CD4-positive, CD25-positive, alpha-beta regulatory T cell (primary cell): ENCODE measurements at places on chromosomes 12 and 14.

GRCh38 chr12:78951803-78952551, 87.4 kb downstream of the SYT1 start:
- no peak for DNase-seq

DNA sequence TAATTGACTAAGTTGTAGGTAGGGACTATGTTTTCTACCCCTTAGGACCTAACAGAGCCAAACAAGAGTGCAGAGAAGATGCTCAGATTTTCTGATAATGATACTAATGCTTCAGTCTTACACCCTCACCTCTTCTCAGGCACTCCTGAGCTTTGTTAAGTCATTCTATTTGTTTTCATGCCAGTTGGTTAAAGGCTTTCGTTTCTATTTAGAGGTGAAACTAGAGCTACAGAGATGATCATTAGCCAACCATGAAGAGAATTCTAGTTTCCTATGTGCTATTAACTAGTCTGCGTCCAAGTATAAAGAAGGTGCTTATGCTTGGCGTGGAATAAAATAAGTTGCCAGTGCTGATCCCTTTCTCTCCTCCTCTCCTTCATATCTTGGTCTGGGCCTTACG, 34.6 kb upstream of the PYGL start:
- no peak for DNase-seq

DNA sequence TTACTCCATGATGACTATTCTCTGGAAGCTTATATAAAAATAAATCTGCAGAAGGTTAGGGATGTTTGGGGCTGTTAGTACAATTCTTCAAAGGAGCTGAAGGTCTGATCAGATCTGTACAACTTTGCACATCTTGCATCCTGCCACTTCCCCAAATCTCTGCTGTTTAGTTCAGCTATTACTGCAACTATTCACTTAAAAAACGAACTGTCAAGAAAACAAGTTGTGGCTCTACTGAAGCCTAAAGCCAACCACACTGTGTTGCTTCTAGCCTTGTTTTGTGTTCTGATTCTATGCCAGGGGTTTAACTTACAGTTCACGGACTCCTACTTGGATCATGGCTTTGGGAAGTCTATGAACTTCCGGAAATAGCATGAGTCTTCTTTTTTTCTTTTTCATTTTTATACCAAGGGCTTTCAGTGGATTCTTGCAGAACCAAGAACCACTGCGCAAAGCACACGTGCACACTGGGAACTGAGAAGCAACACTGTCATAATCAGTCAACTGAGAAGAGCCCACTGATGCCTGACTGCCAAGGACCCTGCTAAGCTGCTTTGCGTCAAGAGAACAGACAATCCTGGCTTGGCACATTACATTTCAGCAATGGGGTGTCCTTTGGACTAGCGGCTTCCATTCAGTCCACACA, 66.3 kb upstream of the EEA1 start:
- DNase-seq, result no peak

DNA sequence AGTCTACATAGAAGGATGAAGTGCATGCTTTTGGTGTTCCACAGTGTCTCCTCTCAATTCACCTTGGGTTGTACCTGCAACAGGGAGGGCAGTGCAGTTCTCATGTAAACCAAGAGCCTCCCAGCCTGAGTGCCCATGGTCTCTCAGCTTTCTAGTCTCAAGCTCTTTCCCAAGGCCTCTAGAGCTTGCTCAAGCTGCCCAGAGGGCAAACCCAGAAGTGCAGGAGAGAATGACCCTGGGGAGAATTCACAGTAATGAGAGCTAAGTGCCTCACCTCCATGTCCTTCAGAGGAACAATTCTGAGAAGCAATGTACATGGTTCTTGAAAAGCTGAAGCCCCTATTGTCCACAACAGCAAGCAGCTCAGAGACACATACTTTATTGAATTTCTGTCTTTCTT, 180.5 kb downstream of the BCAT1 start:
- no peak for DNase-seq

- DNase-seq, result no peak
Observed at GRCh38 chr12:96846293-96846692, 60.8 kb upstream of the NEDD1 start.

DNA sequence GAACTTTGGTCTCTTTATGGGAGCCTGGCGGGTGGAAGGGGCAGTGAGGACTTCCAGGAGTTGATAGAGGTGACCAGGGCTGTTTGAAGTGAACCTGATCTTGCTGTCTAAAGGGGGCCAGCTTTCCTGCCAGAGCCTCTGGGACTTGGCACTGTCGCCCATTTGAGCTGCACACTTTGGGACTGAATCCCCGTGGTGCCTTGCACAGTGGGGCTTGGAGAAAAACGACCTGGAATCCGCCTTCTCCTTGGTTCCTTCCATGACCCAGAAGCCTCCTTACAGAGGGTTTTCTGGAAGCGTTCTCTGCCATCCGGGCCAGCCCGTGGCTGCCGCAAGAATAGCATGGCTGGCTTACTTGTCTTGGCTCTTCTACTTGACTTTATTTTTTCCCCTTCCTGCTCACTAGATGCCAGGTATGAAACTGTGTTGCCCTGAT, 2.0 kb downstream of the RFLNA start:
- no peak for DNase-seq

- DNase-seq, result no peak
Observed at GRCh38 chr14:67357969-67358354, 1.6 kb downstream of the ATP6V1D start.

GRCh38 chr14:99260587-99261551, 11.1 kb downstream of the BCL11B start:
- peak; percentile 81 for DNase-seq

- no peak for DNase-seq
Observed at GRCh38 chr12:50166799-50167048, 445 bp downstream of the CERS5 start.

DNA sequence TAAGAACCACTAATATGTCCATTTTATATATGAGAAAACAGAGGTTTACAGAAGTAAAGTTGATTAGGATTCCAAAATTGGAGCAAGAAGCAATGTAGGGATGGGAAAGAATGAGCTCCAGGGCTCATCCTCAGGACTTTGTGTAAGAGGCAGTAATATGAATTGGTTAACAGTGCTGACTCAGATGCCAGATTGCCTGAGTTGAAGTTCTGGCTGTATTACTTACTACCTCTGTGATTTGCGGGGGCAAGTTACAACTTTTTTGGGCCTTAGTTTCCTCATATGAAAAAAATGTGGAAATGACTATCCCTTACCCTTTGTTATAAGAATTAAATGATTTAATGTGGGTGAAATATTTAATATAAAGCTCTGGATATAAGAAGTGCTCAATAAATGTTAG, 35.1 kb upstream of the PPP2R5E start:
- no peak for DNase-seq

DNA sequence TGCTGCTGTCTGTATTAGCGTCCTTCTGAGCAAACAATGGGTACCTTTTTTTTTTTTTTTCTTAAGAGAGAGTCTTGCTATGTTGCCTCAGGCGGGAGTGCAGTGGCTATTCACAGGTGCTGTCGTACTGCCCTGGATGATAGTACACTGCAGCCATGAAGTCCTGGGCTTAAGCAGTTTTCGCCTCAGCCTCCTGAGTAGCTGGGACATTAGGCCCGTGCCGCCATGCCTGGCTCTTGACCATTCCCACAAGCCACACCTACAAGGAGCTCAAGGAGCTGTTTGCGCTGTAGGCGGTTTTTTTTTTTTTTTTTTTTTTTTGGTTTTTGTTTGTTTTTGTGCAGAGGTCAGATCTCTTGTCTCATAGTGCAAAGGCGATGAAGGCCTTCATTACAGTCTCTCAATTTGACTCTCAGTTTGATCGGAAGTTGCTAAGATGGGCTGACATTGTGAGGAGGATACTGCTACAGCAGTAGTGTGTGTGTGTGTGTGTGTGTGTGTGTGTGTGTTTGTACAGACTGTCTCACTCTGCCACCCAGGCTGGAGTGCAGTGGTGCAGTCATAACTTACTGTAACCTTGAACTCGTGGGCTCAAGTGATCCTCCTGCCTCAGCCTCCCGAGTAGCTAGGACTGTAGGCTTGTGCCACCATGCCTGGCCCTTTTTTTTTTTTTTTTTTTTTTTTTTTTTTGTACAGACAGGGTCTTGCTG, 34.2 kb downstream of the TRAF3 start:
- DNase-seq, result no peak

- no peak for DNase-seq
Observed at GRCh38 chr12:116659771-116660481, 77.9 kb downstream of the SPRING1 start.

DNA sequence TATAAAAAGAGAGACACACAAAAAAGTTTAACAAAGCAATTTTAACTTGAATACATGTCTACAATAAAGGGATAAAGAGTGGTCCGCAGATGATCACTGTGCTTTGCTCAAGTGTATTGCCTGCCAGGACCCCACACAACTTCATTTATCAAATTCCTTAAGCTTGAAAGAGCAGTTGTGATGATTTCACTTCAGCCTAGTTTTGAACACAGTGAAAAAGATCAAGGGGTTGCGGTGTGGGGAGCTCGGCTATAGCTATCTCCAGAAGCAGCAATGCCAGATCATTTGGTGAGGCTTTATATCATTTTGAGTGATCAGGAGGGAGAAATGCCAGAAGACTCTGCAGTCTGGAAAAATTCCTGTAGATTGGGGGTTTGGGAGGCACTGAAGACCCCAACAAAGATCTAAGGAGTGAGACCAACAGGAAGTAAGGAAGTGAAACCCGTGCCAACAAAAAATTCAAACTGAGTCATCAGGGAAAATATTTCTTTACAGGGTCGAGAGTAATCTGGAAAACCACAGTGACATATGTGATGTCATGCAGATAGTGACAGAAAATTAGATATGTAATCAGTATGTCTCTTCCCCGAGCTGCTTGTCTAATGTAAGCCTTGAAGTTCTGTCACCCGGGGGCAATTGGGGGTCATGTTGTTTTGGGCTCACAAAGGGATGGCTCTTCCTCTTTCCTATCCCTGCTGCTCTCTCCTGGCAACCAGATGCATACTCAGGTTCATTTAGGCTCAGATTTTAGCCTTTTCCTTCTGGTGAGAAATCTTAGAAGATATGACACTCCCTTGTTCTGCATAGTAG, 221.8 kb downstream of the MSRB3 start:
- no peak for DNase-seq

DNA sequence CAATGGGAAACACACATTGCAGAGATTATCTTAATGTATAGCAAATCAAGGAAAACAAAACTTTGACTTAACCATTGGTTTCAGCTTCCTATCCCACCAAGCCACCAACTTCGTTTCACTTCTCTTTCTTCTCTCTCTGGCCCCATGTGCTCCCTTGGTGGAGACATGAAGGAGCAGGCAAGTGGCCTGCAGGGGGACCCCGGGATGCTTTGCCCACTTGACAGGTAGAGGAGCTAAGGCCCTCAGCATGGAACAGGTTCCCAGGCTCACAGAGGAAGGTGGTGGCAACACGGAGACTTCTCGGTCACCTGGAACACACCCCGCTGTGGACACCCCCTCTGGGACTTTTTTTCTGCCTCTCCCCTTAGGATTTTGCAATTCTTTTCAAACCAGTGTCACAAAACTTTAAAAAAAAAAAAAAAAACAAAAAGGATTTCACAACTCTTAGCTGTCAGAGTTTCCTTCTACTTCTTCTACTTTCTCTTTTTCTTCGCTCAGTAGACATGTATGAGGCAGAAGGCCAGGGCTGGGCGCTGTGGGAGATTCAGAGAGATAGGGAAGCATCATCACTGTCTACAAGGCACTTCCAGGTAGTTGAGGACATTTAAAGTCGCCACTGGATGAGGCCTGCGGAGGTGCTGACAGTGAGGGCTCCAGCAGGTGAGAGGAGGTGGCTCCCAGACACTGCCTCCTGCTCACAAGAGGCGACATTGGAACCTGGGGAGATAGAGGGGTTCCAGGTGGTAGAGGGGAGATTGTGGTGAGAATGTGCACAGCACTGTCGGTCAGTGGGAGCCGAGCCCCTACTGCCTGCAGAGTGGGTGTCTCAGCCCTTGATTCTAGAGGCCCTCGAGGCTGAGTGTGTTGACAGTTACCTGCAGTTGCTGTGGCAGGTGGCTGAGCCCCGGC, 119.6 kb downstream of the GCH1 start:
- DNase-seq, result no peak

DNA sequence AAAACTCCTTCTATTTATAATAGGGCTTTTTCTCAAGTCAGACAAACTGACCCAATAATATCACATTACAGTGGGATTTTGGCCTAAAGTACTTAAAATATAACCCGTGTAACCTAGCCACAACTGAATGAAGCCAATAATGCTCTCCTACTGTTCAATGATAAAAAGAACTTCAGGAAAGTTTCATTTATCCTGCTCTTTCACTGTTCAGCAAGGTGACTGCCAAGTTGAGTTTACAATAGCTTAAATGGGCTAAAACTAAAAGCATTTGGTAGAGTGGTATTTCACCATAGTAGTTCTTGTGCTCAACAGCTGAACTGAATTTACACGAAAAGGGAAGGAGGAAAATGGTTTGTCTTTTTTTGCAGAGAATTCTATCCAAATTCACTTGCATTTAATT, 49.8 kb downstream of the CNTN1 start:
- DNase-seq, result no peak

- DNase-seq, result no peak
Observed at GRCh38 chr12:89618113-89618862, 90.3 kb downstream of the ATP2B1 start.

GRCh38 chr12:72268386-72268785, 3.8 kb upstream of the TRHDE start:
- DNase-seq, result no peak

GRCh38 chr12:52440821-52441319, 6.7 kb upstream of the KRT75 start:
- DNase-seq, result no peak

- no peak for DNase-seq
Observed at GRCh38 chr12:109930028-109930800, 30.1 kb downstream of the TCHP start.

DNA sequence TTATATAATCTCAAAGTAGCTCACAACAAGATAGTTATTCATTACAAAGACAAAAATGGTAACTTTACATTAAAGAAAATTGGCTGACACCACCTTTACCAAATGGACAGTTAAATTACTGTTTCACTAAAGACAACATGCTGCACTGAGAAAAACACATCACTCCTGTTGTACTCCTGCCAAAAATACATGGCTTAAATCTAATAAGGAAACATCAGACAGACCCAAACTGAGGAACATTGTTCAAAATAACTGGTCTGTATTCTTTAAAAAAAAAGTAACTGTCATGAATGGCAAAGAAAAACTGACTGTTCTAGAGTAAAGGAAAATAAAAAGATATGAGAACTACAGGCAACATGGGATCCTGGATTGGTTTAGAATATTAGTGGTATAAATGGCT, 151.3 kb upstream of the DCN start:
- DNase-seq, result no peak
